Progenitor cell of endocrine pancreas (in vitro differentiated cells): ENCODE measurements at places on chromosomes 13 and 19. TPM values are rescaled to one million over a fixed set of nuclear protein-coding genes. Genes with fewer than 3 reads are reported as not detected.

GRCh38 chr19:3576696-3577443 is 4.1 kb downstream of the HMG20B start:
- peaks cover 11% of the 10 kb centered on the region for H3K36me3 ChIP-seq
- peak overlapping the region; percentile 46 for H3K4me3 ChIP-seq
- no peak for DNase-seq
- H3K27me3 ChIP-seq = peaks cover 42% of the 10 kb centered on the region
- H3K4me1 ChIP-seq = peaks cover 11% of the 10 kb centered on the region

GRCh38 chr13:35978607-35979316 is 152.4 kb downstream of the DCLK1 start:
- DNase-seq = peak; percentile 31
- no peak overlapping the region for H3K4me3 ChIP-seq
- H3K27me3 ChIP-seq = no peaks in the 10 kb centered on the region
- no peak overlapping the region for H3K27ac ChIP-seq
- H3K4me1 ChIP-seq = no peaks in the 10 kb centered on the region
- no peaks in the 10 kb centered on the region for H3K36me3 ChIP-seq

SERPINE3 gene
- not detected in 2 replicates for total RNA-seq

- H3K4me1 ChIP-seq = peaks cover 3% of the 10 kb centered on the region
- DNase-seq = no peak
- no peaks in the 10 kb centered on the region for H3K36me3 ChIP-seq
- H3K27ac ChIP-seq = no peak overlapping the region
- no peaks in the 10 kb centered on the region for H3K27me3 ChIP-seq
- no peak overlapping the region for H3K4me3 ChIP-seq
Observed at GRCh38 chr13:108813587-108814170, 184.3 kb downstream of the MYO16 start.
